ENCODE measurements at places on chromosomes 4 and X.

DNA sequence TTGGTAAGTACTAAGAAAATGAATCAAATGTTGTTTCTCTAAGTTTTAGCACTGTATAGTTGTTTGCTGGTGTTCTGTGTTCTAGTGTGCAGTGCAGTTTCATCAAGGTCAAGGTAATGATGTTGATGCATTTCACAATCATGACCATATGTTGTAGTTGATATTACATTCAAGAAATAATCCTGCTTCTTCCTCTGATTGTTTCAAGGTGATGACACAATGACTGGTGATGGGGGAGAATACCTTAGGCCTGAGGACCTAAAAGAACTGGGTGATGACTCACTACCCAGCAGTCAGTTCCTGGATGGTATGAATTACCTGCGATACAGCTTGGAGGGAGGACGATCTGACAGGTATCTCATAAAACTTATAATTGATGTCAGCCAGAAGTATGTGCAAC, 261.6 kb downstream of the ANK2 start:
- no peak for DNase-seq

GRCh38 chrX:44042116-44042515, 68.9 kb upstream of the NDP start:
- DNase-seq, result no peak

- DNase-seq, result no peak
These were observed 241.0 kb downstream of the RAB28 start for GRCh38 chr4:13243152-13243551.

DNA sequence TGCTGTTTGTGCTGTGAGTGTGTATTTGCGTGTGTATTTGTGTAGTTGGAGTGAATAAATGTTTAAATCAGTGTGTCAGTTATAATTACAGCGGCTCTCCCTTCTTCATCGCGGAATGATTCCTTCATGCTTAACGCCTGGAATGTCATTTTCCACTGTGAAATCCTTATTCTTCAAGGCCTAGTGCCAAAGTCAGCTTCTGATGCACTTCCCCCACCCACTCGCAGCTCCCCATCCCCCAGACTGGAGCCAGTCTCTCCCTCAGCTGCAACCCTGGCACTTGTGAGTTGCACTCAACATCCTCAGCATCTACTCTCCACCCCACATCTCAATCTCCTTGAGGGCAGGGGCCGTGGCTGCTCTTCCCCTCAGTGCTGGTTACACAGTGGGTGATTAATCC, 583.0 kb downstream of the BCOR start:
- no peak for DNase-seq

DNA sequence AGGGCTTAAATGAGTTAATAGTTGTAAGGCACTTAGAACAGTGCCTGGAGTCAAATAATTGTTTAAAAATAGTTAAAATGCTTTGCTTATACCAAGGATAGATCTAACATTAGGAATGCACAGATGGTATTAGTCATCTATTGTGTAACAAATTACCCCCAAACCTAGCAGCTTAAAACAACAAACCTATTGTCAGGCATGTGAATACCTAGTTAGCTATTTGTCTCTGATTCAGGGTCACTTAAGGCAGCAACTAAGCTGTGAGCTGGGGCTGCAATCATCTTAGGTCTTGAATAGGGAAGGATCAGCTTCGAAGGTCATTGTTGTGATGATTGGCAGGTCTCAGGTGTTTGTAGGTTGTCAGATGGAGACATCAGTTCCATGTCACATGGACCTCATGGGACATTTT, 42.4 kb upstream of the AGA start:
- no peak for DNase-seq

- no peak for DNase-seq
These were observed 189.0 kb upstream of the HCCS start for GRCh38 chrX:10922159-10922558.
